ENCODE measurements at places on chromosomes 12 and 14.
A peak's percentile ranks its signal among the peaks of the same experiment; 100 is the strongest.

DNA sequence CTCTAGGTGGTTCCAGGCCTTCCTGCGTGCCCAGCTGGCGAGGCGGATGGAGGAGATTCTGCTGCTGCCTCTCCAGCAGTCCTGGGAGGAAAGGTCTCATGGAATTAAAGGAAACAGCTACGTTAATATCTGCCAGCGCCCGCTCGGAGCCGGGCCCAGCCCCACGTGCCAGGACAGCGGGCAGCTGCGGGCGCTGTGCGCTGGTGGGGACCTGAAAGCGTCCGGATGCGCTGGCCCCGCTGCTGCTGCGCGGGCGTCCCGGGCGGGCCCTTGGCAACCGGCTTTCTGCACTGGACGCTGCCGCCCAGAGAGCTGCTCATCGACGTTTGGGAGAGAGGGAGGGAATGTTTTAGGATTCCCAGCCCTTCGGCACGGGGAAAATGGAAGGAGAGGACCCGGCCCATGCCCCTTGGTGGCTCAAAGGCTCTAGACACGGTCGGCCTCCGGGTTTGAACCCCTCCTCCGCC lies 8.6 kb upstream of the DYNC1H1 start:
- DNase-seq, result no peak

DNA sequence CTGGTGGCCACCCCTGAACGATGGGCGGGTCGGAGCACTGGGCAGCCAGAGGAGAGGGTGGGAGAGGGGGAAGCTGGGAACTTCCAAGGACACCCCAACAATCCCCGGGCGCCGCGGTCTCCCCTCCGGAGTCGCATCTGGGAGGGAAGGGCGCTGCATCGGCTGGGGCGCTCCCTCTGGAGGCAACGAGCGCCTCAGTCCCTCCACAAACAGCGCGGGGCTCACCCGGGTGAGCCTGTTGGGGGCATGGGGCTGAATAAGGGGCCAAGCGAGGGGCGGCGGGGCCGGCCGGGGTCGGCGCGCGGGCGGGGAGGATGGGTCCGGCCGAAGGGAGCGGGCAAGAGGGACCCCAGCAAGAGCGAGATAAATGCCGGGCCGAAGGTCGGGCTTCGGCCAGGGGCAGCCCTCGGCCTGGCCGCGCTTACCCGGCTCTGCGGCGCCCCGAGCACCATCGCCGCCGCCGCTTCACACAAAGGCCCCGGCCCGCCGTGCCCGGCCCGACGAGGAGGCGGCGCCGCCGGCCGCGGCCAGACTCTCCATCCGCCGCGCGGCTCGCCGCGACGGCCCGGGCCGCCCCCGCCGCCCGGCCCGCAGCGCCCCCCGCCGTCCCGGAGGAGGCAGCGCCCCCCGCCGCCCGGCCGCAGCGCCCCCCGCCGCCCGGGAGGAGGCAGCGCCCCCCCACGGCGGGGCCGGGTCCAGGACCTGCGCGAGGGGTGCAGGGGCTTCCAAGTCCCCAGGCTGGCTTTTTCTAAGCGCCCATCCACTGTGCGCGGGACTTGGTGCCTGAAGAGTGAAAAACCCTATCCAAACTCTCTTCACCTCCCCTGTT lies at the start of gene ZBTB39:
Gene ZBTB39 (minus strand): TSS at position 567 of the 829 bp plus-strand sequence. CDS start 1,629 bp downstream, outside the sequence.
- peak; percentile 66 for DNase-seq

GRCh38 chr14:55693904-55694303 lies 113.9 kb downstream of the KTN1 start:
- no peak for DNase-seq

GRCh38 chr12:53218551-53219291 lies 11.7 kb upstream of the ITGB7 start:
- no peak for DNase-seq

DNA sequence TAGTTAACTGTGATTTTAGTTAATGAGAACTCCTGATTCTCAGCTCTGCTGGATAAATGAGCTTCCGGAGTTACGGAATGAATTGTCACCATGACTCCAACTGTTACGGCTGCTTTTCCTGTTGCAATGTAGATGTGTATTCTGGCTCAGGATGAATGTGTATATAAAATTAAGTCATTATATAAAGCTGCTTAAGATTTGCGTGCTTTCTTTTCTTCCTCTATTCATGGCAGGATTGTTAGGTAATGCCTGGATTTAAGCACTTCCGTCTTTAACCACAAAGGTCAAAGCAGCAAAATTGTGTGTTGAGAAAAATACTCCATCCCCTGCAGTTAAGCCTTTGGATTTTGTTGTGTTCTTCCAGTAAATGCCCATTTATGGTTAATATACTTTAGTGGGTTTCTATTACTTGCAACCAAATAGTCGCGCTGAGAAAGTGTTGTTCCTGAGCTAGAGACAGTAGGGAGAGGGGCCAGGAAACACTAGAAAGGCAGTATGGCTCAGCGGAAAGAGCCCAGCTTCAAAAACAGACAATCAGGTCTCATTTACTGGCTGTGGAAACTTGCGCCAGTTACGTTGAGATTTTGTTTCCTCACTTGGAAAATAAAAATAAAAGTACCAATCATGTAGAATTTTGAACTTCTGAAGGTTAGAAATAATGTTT lies 9.4 kb upstream of the CCDC175 start:
- DNase-seq, result no peak

DNA sequence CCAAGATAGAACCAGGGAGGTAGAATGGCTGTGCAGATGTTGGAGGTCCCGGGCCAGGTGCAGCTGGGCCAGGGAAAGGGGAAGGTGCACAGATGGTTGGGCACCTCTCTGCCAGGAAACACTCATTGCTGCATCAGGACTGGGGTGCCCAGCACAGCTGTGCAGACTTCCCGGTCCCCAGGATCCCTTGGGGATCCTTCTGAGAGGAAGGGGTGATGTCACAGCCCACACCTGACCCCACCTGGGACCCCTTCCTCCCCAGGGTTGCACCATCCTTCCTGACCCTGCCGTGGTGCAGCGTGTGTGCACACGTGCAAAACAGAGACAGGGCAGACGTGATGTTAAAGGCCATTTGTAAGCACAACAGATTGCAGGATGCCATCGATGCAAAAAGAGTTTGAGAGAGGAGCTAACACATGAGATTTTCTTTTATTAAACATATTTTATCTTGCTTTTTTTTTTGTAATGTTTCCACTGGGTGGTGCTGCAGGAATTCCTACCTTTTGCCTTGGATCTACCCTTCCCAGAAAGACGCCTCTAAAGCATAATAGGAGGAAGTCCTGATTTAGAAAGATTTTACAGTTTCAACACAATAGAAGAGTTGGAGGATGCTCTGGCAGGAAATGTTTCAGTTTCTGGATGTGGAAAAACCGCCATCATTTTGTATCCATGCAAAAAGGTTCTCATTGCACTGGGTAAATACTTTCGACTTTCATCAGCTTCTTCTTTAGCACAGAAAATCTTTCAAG lies 14.8 kb downstream of the ELK3 start:
- no peak for DNase-seq

DNA sequence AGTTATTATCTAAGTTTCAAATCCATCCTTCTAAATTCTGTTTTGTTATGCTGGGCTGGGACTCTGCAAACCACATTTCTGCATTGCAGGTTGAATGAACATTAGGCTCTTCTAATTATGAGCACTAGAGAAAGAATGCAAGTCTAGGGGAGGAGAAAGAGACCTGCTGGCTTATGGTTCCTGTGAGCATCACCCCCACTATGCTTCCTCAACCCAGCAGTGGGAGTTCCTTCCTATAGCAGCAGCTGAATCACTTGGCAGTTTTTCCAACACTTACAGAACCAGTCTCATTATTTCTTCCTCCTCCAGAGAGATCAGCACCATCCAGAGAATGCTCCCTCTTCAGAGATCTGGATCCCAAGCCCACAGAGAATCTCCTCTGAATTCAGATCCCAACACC lies 297.7 kb upstream of the CLEC14A start:
- DNase-seq, result no peak

DNA sequence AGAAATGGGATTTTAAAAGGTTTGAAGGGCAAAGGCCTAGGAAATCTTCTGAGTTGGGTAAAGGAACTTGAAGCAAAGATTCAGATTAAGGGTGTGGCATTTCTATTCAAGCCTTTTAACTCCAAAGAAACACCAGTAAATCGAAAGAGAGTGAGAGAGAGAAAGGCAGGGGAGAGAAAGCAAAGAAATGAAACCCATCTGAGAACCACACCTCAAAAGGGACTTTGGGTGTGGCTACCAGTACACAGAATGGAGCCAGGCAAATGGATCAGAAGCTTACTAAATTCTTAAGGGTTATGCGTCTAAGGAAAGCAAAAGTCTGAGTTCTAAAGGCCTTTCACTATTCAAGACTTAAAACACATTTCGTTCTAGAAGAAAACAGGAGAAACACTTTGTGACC lies 277.4 kb downstream of the BCL11B start:
- DNase-seq, result no peak

GRCh38 chr12:45575417-45575816 lies 154.1 kb upstream of the ARID2 start:
- DNase-seq, result no peak

DNA sequence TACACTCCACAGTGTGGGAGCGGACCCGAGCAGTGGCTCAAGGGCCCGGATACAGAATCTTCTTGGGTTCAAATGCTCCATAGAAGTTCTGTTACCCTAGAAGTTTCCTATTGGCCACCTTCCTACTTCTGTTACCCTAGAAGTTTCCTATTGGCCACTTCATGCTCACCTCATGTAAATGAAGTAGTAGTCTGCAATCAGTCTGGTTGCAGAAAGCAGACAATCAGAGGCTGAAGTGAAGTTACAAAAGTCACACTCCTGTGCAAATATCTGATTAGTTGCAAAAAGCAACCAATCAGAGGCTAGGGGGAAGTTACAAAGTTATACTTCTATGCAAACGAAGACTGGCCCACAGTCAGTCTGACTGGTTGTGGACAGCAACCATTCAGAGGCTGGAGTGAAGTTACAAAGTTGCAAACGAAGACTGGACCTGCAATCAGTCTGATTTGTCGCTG lies 77.8 kb upstream of the CPNE8 start:
- no peak for DNase-seq
